ENCODE measurements at places on chromosomes 4 and X.
A peak's percentile ranks its signal among the peaks of the same experiment; 100 is the strongest.

DNA sequence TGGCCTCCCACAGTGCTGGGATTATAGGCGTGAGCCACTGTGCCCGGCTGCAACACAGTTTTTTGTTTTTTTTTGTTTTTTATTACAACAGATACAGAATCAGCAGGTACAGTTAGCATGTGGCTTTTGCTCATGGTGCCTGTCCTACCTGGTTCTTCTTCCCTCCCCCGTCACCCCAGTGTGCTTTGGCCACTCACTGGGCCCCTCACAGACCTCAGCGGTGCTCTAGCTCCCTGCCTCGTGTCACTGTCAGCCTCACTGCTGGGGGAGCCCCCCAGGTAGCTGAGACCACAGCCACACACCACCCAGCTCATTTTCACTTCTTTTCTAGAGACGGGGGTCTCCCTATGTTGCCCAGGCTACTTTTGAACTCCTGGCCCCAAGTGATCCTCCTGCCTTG is 38.7 kb downstream of the HTT-AS start:
- DNase-seq: no peak

GRCh38 chr4:87785731-87786509 is 13.4 kb upstream of the IBSP start:
- no peak for DNase-seq

DNA sequence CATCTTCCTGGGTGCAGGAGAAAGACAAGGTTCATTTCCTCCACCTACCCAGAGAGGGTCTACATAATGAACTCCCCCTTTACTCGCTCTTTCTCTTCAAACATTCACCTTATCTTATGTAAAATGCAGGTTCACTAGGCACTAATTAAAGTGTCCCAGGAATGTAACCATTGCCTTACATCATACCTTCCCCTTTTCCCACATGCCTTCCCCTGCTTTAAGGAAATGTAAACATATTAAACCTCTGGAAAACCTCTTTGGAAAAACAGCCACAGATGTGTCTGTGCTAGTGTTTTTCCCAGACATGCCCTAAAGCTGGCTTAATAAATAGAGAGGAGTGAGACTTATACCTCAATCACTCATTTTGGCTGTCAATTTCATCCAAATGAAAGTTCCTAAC is 15.8 kb downstream of the TBC1D9 start:
- DNase-seq: no peak

GRCh38 chr4:22787753-22788375 is 95.1 kb downstream of the GBA3 start:
- no peak for DNase-seq

DNA sequence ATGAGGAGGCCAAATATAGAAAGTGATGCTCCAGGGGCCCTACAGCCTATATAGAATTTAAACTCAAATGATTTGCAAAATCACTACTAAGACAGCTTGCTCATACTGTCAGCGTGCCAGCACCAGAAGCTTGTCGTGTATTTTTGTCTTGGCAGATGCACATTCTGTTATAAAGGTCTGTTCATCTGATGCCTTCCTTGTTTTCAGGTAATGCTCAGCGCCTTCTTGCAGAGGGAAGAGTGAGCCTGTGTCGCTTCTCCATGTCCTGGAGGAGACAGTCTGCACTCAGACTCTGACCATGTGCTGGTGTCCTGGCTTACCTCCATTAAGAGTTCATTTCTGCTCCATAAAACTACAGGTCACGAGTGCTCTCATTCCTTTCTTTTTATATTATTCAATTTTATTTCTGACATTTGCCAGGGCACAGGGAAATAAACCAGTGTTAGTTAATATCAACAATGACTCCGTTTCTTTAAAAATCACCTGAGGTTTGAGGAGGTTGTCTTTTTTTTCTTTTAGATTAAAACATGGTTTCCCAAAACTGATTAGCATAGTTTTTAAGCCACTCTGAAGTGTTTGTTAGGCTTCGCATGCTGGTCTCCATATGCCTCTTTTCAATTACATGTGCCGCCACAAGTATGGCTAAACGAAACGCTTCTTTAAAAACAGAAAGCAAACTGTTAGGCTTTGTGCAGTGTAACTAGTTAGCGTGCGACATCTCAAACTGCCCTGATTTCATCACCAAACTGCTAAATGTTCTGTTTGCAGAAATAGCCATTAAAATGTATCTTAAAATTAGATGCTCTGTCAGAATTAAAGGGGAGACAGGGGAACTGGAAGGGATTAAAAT is 215.2 kb upstream of the GK2 start:
- no peak for DNase-seq

- no peak for DNase-seq
These were observed 297 bp upstream of the MTMR8 start for GRCh38 chrX:64395568-64395929.

DNA sequence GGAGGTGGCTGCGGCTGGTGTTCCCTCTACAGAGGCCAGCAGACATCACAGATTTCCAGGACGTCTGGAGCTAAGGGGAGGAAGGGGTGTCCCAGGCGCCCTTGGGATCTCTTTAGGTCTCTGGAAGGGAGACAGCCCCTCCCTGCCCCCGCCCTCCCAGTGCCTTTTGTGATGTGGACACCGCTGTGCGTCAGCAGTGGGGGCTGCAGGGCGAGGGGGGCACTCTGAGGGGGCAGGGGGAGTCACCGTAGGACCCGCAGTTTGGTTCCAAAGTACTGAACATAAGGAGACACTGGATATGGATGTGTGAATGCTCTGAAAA is 25.6 kb upstream of the MXD4 start:
- DNase-seq: no peak

DNA sequence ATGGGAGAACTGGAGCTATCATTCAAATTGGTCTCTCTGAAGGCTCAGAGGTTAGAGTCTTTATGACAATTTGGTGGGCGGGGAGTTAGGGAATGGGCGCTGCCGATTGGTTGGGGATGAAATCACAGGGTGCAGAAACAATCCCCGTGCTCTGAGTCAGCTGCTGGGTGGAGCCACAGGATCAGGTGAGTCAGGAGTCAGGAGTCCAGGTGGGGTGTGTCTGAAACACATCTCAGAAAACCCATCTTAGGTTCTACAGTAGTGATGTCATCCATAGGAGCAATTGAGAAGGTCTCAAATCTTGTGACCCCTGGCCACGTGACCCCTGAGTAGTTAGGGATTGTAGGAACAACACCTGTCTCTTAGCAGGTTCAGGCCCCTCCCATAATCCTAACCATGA is 41.6 kb upstream of the TLR3 start:
- no peak for DNase-seq

- peak; percentile 72 for DNase-seq
These were observed 82.6 kb downstream of the GK start for GRCh38 chrX:30735839-30736238.

- no peak for DNase-seq
These were observed 26.7 kb downstream of the C4orf54 start for GRCh38 chr4:99630857-99631360.

DNA sequence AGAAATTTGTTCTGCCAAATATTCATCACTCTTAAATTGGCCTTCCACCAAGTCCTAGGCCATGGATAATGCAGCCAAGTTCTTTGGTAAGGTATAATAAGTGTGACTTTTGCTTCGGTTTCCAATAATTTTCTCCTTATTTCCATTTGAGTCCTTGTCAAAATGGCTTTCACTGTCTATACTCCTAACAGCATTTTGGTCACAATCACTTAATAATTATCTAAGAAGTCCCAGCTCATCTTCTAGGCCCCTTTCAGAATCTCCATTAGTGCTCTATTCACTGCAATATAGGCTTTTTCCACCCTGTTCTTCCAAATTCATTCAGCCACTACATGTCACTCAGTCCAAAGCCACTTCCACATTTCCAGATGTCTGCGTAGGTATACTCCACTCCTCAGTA is 51.0 kb upstream of the SPIN4 start:
- no peak for DNase-seq

DNA sequence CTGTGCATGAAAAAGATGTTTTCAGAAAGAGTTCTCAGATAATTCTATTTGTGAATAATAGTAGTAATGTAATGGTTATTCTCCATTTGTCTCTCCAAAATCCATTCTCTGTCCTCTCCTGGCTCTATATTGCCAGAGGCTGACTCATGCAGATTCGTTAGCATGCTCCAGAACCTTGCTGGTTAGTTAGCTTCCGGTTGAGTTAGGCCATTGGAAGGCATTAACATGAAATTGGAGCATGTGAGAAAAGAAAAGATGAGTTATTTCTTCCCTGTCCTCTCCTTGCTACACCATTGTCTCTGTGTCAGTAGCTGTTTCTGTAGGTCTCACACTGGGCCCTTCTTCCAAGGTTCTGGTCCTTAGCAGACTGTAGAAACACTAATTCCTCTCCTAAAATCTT is 23.5 kb upstream of the PRDM8 start:
- DNase-seq: no peak

GRCh38 chr4:8607603-8608481 is 15.3 kb downstream of the CPZ start:
- DNase-seq: peak; percentile 14

DNA sequence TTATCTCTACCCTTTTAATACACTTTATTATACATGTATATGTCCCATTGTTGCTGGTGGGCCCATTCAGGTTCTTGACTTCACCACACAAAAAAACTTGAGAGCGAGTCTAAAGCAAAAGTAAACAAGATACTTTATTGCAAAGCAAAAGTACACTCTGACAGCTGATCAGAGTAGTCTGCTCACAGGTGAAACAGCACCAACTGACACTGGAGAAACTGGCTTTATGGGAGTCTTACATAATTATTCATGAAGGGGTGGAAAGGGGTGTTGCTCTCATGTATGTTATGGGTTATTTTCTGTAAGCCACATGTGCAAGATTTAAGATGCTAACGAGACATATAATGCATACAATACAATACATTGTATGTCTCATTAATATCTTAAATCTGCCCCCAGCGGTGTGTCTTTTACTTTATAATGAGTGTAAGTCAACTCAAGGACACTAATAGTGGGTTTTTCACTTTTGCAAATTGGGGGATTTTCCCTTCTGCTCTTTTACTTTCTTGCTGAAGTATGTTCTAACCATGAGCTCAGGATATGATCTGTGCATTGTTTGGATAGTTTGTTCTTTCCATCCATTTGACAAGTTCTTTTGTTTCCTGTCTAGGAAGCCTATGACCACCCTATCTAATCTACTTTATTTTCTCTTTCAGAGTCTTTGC is 256.1 kb upstream of the ITM2A start:
- no peak for DNase-seq

DNA sequence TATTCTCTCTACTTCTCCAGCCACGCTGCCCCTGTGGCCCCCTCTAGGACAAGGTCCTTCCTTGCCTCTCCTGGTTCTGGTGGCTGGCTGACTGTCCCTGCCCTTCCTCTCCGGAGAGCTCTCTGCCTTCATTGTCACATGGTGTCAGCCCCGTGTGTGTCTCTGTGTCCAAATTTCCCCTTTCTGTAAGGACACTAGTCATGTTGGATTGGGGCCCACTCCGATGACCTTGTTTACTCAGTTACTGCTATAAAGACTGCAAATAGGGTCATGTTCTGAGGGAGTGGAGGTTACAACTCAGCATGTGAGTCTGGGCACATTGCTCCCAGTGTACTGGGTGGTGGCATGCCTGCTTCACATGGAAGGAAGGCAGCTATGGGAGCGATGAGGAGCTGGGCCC is 129.5 kb upstream of the PSAPL1 start:
- DNase-seq: no peak

GRCh38 chr4:63578383-63578782 is 830.9 kb downstream of the TECRL start:
- no peak for DNase-seq

DNA sequence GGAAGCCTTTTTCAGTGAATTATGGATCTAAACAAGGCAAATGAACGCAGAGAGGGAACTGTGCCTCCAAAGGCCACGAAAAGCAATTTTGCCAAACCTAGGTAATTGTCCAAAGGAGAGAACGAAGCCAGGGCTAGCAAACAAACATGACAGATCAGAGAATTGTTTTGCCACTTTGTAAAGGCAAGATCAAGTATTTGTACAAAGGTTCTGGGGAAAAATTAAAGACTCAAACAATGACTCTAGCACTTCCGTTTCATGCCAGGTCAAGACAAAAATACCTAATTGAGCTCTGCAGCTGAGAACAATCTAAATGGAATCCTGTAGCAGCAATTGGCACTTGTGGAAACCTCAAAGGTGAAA is 8.5 kb downstream of the RBM47 start:
- DNase-seq: no peak

- no peak for DNase-seq
These were observed 9.6 kb downstream of the BMP15 start for GRCh38 chrX:50920132-50920531.

GRCh38 chr4:123817025-123817688 is 420.6 kb downstream of the SPRY1 start:
- DNase-seq: no peak

- DNase-seq: no peak
These were observed 37.5 kb downstream of the PIGG start for GRCh38 chr4:536351-536972.

- no peak for DNase-seq
These were observed 194.6 kb upstream of the FTHL17 start for GRCh38 chrX:31266203-31267076.
